ENCODE measurements at places on chromosomes 1 and 21. TPM values are rescaled to one million over a fixed set of nuclear protein-coding genes. Genes with fewer than 3 reads are reported as not detected.

Gene MATN1
- total RNA-seq: not detected

Gene LCE1D
- not detected for total RNA-seq

Gene KCNE2
- total RNA-seq: not detected

GRCh38 chr1:206550446-206550845 is 43.1 kb downstream of the RASSF5 start:
- no peak for DNase-seq

GRCh38 chr1:92831368-92831761 is 475 bp upstream of the RPL5 start:
- DNase-seq: no peak
